Cortex of kidney (tissue), 1 donor: ENCODE measurements at places on chromosomes 13 and 19.

- DNase-seq = no peak
Observed at GRCh38 chr19:29702161-29702962, 12.7 kb downstream of the C19orf12 start.

DNA sequence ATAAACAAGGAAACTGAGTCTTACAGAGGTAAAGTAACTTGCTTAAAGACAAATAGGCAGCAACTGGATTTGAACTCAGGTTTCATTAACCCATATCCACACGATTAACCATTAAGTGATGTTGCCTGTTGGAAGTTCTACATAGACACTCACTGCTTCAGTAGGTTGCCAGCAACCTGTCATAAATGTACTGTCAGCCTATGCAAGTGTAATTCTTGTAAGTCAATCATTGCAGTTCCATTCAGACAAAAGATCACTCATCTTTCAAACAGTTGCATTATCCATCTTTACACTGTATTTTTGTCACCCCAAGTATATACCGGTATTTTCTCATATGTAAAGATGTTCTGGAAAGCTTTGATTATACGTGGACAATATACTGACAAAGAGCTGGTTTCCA, 676.9 kb upstream of the PCDH20 start:
- DNase-seq = no peak

- DNase-seq = no peak
Observed at GRCh38 chr19:42168206-42168605, 36.0 kb upstream of the POU2F2 start.

GRCh38 chr13:32902874-32903273, 113.3 kb upstream of the KL start:
- DNase-seq = no peak

DNA sequence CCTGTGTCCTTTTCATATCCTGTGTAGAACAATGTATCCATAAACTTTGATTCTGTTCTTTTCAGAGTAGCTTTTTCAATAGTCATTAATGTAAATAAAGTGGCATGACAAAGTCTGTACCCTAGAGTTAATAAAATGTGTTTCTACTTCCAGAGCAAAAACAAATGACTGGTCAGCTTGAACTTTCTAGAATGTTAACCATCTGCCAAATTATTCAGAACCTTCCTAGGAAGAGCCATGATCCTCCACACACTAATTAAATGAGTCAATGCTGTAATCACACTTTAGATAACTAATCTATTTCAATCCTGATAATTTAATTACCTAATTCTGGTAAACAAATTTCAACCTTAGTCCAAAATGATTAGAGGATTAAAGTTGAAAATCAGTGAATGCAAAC, 73.2 kb downstream of the DIAPH3 start:
- no peak for DNase-seq

DNA sequence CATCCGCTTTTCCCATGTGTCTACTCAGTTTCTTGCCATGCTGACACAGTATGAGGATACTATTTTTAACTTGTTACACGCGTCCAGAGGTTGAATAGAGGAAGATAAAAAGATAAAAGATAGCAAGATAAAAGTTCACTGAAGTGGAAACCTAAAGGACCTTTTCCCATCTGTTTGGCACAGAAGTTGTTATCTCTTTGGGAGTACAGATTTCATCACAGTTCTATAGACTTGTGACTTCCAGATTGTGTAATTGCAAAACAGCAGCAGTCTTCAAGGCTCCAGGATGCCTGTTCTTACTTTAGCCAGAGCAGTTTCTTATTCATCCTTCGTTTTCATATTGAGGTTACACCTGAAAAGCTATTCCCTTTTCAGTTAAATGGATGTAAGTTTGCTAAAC, 369.2 kb downstream of the GPC5 start:
- no peak for DNase-seq

- DNase-seq = no peak
Observed at GRCh38 chr19:49718511-49718910, 27.6 kb downstream of the CPT1C start.

GRCh38 chr19:1605236-1606137, at the start of gene UQCR11:
TSS of gene UQCR11 (minus strand) at chr19:1605462. CDS start at chr19:1605409, 53 bp downstream.
- DNase-seq = peak; percentile 67

DNA sequence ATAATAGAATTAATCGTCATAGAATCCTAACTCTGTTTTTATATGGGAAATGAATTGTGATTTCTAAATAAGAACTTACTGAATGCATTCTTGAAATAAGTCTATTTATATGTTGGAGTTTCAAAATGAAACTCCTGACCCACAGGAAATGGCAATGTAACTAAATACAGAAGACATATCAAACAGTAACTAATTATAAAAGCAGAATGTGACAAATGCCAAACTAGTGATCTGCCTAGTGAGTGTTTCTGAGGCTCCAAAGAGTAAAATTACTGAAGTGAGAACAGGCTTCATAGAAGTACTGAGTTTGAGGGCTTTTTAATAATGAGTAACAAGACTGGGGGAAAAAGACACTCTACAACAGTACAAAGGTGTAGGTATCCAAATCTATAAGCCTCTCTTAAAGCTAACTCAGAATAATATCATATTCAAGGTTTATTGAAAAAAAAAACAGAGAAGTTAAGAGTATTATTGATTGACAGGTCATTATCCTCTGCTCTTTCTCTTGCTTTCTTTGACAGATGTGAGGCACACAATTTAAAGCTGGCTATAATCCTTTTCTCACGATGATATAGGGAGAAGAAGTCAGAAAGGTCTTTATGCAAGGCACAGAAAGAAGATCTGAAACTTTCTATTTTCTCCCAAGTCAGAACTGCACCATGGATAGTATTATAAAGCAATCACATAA, 17.4 kb upstream of the ATXN8OS start:
- DNase-seq = no peak

DNA sequence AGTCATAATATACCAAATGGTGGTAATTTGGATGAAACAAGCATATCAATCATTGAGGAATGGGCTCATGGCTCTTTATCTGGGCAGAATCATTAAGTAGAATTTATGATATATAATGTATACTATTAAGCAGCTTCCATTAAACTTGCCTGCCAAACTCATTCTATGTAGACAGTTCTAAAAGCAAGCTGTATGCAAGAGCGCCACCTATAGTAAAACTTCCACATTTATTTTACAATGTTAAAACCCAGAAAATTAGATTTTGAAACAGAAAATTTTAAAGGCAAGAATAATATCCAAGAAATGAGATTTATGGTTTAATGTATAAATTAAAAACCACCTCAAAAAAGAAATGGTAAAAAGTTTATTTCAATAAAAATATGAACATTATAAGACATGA, 161.5 kb downstream of the MZT1 start:
- DNase-seq = no peak

GRCh38 chr13:28181413-28181812, 43.1 kb downstream of the PAN3 start:
- no peak for DNase-seq
